ENCODE measurements at places on chromosomes 1 and 21.

DNA sequence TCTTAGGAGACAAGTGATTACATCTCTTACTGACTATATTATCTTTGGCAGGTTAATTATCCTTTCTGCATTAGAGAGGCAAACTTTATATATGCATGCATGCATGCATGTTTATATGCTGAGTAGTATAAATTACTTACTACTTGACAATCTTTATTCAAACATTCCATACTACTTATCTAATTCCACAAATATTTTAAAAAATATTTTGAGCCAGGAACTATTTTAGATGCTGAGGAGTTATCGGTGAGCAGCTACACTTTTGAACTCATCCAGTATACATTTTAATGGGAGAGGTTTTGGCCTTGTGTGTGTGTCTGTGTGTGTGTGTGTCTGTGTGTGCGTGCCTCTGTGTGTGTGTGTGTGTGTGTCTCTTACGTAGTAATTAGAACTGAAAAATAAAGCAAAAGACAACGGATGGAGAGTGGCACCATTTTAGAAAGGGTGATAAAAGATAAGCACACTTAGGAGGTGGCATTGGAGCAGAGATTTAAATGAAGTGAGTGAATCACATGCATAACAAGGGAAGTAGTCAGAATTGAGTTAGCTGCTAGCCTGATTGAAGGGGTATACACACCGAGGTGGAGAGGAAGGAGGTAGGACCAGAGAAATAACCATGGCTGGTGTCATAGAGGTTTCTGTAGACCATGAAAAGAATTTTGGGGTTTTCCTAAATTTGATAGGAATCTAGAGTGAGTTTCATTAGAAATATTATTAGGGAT lies 1488.4 kb downstream of the MRPL39 start:
- DNase-seq, result no peak

DNA sequence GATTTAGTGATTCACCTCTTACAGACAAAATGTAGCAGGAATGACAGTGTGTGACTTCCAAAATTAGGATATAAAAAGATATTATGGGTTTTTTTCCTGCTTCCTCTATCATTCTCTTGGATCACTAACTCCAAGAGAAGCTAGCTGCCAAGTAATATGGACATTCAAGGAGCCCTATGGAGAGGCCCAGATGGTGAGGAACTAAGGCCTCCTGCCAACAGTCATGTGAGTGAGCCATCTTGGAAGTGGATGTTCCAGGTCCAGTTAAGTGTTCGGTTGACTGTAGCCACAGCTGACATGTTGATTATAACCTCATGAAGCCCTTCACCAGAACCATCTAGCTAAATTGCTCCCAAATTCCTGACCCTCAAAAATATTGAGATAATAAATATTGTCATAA lies 38.8 kb downstream of the CD160 start:
- DNase-seq, result no peak

DNA sequence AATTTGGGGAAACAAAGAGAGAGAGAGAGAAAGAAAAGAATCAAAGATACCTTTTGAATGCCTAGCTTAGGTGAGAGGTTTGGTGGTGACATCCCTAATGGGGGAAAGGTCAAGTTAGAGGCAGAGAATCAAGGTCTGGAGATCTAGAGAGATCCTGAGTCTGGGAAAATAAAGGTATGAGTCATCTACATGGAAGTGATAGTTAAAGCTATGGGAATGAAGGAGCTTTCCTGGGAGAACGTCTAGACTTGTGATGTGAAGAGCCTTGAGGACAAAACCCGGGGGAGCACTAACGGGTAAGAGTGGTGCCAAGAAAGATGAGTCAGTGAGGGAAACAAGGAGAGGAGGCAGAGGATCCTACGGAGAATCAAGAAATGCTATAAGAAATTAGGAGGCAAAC lies 110.8 kb upstream of the RUNX1 start:
- no peak for DNase-seq

GRCh38 chr1:75131565-75132241 lies 2.5 kb upstream of the LHX8 start:
- DNase-seq, result no peak

- no peak for DNase-seq
Measured at GRCh38 chr1:235051521-235051920, 77.1 kb downstream of the TOMM20 start.

DNA sequence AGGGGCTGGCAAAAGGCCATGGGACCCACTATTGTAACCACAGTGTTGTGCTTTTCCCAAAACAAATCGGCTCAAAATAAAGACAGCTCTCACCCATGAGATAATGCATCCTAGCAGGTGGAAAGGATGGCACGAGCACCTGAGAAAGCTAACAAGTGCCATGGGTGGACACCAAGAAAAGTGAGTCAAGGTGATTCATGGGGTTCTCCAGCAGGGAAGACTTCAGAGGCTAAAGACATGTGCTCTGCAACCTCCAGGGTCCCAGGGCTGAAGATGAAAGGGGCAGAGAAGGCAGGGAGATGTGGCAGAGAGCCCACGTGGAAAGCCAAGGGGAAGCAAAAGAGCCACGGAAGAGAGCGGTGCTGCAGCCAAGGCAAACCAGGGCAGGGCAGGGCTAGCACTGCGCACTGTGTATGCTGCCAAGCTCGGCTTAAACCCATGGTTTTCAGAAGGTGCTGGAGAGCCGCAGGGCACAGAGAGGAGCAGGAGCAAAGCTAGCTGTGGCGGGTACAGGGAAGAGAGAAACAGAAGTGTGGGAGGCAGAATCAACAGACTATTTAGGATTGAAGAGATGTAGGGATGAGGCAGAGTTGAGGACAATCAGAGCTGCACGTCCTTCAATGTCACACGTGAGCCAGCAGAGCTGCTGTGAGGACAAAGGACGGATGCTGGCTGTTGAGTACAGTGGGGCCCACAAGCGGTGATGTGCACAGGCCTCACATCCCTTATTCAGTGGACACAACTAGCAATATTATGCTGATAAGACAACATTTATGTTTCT lies 41.8 kb upstream of the C1orf198 start:
- no peak for DNase-seq

GRCh38 chr1:19074902-19075721 lies 118.6 kb upstream of the IFFO2 start:
- DNase-seq, result no peak

GRCh38 chr1:226349801-226350518 lies 41.0 kb upstream of the LIN9 start:
- DNase-seq, result no peak

All from stimulated activated CD4-positive, alpha-beta T cell treated with anti-CD3 and anti-CD28 coated beads, Interleukin-2, amount 100 ng/mL, for 24 hours (primary cell).